ENCODE measurements at places on chromosomes 6 and 20.
A peak's percentile ranks its signal among the peaks of the same experiment; 100 is the strongest.

- DNase-seq = no peak
Measured at GRCh38 chr20:58903614-58904013, 51.1 kb downstream of the GNAS start.

DNA sequence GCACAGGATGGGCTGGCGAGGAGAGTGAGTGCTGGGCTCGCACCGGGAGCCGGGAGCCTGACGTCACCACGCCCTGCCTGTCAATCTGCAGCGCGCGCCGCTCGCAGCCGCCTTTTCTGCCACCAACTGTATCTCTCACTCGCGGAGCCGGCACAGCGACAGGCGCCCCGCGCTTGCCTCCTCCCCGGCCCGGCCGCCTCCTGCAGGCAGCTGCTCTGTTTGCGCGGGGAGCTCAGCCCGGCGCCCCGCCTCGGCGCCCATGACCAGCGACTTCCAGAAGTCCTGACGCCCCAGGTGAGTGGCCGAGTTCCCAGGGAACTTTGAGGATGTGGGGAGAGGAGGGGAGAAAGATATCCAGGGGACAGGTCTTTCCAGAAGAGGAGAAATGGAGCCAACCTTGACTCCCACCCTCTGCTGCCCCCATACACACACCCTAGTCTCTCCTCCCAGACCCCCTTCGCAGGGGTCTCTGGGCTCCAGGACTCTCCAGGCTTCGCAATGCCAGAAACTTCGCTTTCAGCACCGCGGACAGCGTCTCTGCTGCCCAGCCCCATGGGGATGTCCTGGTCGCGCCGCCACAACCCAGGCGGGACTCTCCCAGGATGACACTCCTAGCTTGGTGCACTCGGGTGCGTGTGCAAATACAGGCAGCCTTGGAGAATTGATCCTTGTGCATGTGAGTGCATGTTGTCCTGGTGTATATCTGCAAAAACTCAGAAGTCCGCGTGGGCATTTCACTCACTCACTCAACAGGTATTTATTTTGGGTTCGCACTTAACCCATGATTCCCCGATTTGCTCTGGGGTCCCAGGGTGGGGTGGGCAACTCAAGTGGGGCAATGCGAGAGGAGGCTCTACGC, at the start of gene GPR6:
Gene GPR6 (plus strand): TSS at position 138 of the 859 bp plus-strand sequence. CDS start 802 bp downstream, outside the sequence.
- peak; percentile 56 for DNase-seq

- no peak for DNase-seq
Measured at GRCh38 chr6:145891126-145891525, 73.0 kb downstream of the SHPRH start.

GRCh38 chr6:38512211-38512610, 127.5 kb downstream of the BTBD9 start:
- no peak for DNase-seq

DNA sequence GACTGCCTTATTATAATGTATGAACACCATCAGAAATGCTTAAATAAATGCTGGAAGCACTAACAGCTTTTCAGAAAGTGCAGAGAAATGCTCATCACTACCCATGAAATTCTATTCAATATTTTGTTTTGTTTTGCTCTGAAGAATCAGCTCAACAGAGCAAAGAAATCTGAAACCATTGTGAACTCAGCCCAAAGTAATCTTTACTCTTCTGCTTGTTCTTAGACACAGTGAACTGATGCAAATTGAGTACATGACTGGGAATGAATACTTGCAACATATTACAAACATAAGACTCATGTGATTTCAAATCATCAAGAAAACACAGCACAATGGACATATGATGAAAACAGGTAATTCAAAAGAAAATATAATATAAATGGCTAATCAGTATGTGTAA, 404.6 kb upstream of the OPRM1 start:
- DNase-seq = no peak

GRCh38 chr20:41005361-41005729, 23.3 kb upstream of the TOP1 start:
- DNase-seq = peak; percentile 84

- no peak for DNase-seq
Measured at GRCh38 chr20:26154224-26154623, 457.6 kb upstream of the ZNF337 start.

DNA sequence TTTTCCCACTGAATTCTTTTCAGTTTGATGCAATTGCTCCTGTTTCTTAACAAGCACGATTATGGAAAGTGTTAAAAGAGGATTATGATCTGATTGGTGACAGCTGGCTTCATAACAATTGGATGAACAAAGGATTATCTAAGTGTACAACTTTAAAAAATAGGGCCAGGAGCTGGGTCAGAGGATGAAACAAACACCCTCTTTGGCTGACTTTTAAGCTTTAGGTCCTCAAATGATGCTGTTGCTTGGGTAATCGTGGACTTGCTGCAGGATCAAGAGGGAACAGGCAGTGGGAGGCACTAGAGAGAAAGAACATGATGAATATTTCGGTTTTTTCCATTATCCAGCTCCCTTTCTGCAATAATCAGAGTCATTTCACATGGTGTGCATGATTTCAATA, 35.5 kb upstream of the TMX4 start:
- DNase-seq = no peak

DNA sequence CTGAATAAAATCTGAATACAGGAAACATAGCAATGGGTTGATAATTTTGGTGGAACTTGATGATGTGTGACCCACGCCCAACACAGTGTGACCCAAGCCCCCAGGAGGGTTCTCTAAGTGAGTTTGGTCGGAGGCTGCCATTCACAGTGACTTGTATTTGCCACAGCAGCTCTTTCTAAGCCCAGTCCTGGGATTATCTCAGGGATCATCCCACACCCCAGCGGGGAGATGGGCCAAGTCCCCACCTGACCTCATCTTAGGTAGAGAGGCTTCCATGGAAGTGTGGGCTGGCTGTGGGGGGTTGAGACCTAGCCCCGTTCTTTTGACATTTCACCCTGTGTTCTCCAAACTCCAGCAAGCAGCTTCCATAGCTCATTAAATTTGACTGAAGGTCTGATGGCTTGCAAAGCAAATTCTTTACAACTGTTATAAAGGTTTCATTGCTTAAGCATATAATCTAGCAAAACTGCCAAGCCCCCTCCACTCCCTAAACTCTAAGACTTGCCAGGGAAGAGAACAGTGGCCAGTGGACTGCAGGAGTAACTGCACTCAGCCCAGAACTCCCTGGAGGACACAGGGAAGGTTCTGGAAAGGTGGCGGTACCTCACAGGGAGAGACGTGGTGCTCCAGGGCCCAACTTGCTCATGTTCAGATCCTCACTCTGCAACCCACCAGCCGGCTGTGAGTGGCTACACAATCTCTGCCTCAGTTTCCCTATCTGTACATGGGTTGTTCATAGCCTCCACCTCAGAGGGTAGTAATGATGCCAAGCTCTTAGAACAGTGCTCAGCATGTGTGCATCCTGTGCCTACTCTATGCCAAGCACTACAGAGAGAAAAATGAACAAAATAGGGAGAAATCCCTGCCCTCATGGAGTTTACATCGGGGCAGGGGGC, 1.0 kb upstream of the PCK1 start:
- no peak for DNase-seq

GRCh38 chr6:116847227-116847626, 18.3 kb upstream of the GPRC6A start:
- peak; percentile 15 for DNase-seq

GRCh38 chr20:3651204-3651962, 11.8 kb downstream of the GFRA4 start:
- DNase-seq = no peak

- DNase-seq = no peak
Measured at GRCh38 chr20:12702312-12702711, 306.5 kb upstream of the SPTLC3 start.

DNA sequence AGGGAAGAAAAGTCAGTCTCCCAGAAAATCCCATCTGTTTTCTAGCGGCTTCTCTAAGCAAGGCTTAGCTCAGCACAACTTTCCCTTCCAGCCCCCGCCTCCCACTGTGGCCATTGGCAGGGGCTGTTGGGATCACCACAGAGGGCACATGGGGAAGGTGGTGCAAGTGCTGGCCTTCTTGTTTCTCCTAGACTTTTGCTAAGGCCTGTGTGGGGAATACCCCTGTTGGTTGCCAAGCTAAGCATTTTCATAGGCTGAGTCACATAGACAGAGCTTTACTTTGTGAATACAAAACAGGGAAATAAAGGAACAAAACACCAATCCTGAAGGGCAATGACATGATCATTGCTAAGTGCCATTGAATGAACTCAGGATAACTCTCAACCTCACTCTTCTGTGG, 32.4 kb upstream of the TIAM2 start:
- DNase-seq = peak; percentile 10

- DNase-seq = no peak
Measured at GRCh38 chr6:89977808-89978748, 83.8 kb downstream of the GJA10 start.

- DNase-seq = peak; percentile 81
Measured at GRCh38 chr20:59455402-59456341, 148.7 kb upstream of the PHACTR3 start.

DNA sequence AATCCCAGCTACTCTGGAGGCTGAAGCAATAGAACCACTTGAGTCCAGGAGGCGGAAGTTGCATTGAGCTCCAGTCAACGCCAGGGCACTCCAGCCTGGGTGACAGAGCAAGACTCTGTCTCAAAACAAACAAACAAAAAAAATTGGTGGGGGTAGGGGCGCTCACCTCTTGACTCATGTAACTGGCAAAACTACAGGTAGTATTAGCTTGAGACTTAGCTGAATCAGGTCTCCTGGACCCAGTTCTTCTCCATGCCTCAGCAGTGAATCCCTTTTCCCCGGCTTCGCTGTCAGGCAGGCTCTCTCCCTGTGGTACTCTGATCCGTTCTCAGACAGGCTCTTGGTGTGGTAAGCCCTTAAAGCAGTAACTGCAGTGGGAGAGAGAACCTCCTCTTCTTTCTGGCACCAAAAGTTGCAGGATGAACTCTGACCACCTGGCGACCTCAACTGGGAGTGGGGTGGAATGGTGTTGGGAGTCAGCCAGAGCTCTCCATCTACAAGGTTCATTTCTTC, 12.9 kb downstream of the SLC9A8 start:
- no peak for DNase-seq

DNA sequence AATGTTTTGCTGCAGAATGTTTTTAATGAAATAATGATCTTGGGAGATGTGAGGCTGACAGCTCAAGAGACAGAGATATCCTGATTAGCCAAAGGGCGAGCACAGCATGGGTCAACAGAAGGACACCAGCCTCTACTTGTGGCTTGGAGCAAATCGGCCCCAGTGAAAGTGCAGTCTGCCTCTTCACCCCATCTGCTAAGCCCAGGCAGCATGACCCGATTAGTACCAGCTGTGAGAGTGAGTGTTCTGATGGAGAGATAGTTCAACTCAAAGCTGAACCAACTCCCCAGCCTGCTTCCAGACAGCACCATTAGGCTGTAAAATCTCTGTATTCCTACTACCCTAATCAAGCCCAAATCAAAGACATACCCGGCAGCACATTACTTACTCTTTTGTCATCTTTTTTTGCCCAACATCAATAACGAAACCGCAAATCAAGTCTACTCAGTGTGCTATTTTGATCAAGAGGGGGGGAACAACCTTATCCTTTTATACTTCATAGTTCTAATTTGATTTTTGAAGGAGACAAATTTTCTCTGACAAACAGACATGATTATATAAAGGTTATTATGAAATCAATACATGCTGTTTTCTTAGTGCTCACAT, 514.1 kb upstream of the NRSN1 start:
- no peak for DNase-seq

DNA sequence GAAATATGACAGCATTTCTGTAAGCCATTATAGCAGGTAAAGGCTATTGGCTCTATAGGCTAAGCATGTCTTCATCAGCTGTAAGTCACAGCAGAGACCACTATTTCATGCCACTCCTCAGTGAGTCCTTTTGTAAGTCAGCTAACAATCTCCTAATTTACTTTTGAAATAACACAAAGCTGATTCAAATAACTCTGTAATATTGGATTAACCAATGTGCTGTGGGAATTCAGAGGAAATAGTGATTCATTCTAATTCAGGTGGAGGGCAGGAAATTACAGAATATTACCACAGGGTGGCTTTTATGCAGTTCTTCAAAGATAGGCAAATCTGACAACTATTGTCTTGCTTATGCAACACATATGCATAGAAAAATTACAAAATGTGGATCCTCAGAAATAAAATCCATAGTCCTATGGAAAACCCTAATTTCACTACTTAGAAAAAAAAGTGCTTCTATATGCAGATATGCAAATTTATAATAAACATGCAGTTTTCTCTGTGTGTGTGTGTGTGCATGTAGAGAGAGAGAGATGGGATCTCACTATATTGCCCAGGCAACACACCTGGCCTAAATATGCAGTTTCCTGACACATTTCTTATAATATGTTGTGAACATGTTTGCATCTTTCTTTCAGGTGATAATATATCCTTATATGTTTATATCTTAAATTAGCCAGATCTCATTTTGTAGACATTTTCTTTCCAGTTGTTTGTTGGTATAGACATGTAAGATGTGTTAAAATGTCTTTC, 4.8 kb upstream of the SMIM28 start:
- DNase-seq = peak; percentile 8

GRCh38 chr20:48259456-48259855, 474.2 kb upstream of the SULF2 start:
- DNase-seq = no peak

- no peak for DNase-seq
Measured at GRCh38 chr20:37939701-37940560, 37.0 kb downstream of the VSTM2L start.

GRCh38 chr6:18405477-18406293, 18.5 kb downstream of the RNF144B start:
- DNase-seq = peak; percentile 80

GRCh38 chr6:131787766-131788712, 19.8 kb upstream of the ENPP1 start:
- no peak for DNase-seq

GRCh38 chr6:111674413-111674812, 68.7 kb upstream of the TRAF3IP2 start:
- DNase-seq = no peak

- DNase-seq = no peak
Measured at GRCh38 chr6:114160881-114161280, 181.9 kb downstream of the HS3ST5 start.

DNA sequence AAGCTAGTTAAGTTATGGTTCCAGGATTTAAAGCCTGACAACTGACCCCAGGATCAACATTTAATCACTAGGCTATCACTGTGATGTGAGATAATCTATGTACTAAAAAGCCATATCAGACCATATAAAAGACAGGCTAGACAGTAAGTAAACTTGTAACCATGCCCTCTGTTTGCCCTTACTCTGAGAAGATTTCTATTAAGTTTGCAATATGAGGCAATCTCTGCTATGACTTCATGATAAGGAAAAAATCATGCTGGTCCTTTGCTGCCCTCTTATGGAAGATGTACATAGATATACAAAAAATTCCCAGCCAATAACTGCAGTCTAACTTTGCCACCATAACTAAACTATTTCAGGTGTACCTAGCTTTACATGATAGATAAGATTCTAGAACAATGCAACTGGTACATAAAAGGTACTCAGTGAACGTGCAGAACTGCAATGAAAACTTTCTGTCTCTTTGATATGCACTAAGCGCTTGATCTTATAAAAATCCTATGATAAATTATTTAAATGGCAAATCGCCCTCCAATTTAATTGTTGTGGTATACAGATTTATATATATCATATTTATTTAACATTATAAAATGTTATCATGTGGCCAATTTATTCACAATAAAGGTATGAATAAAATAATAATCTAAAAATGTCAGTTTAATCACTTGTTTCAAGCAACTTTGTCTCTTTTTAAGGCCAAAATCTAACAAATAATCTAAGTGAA, 70.5 kb downstream of the FAM217A start:
- peak; percentile 59 for DNase-seq

All from HTR-8/SVneo (cell line).